ENCODE measurements at places on chromosomes 3 and 15. TPM values are rescaled to one million over a fixed set of nuclear protein-coding genes. Genes with fewer than 3 reads are reported as not detected.

DNA sequence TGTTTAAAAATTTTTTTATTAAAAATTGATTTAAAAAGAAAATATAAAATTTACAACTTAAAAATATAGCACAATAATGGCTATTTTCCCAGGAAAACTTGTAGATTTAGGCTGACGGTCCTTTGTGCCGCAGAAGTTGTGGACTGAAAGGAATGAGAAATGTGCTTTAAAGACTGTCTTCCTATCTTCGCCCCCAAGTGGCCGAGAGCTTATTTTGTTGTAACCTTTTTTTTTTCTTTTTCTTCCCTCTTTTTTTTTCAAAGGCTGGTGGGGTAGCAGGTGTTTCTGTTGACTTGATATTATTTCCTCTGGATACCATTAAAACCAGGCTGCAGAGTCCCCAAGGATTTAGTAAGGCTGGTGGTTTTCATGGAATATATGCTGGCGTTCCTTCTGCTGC is 15.5 kb downstream of the SLC25A26 start:
- H3K4me3 ChIP-seq = no peak overlapping the region
- no peaks in the 10 kb centered on the region for H3K36me3 ChIP-seq
- no peak for DNase-seq
- H3K4me1 ChIP-seq = no peaks in the 10 kb centered on the region
- H3K27me3 ChIP-seq = no peaks in the 10 kb centered on the region
- no peak overlapping the region for H3K27ac ChIP-seq

MST1R gene
- 0.88 TPM for total RNA-seq

MCF2L2 gene
- 29.6 TPM for total RNA-seq

DAZL gene
- total RNA-seq = 0.06 TPM

DNA sequence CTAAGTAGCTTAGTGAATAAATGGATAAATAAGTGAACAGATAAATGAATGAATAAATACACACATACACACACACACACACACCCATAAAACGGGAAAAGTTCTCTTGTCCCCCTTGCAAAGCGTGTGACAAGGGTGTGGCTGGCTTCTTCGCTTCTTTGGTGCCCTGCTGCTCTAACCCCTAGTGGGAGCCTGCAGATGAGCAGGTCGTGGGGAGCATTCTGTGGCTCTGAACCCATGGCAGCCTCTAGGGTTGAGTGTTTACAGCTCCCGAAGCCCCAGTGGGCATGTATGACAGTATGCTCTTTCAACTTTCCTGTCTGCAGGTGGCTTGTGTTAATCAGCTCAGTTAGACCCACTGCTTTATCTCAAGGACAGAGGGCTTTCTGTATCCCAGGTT is 582.3 kb downstream of the EDEM1 start:
- no peak overlapping the region for H3K27ac ChIP-seq
- no peak for DNase-seq
- H3K27me3 ChIP-seq = no peaks in the 10 kb centered on the region
- no peaks in the 10 kb centered on the region for H3K36me3 ChIP-seq
- H3K4me3 ChIP-seq = no peak overlapping the region

DNA sequence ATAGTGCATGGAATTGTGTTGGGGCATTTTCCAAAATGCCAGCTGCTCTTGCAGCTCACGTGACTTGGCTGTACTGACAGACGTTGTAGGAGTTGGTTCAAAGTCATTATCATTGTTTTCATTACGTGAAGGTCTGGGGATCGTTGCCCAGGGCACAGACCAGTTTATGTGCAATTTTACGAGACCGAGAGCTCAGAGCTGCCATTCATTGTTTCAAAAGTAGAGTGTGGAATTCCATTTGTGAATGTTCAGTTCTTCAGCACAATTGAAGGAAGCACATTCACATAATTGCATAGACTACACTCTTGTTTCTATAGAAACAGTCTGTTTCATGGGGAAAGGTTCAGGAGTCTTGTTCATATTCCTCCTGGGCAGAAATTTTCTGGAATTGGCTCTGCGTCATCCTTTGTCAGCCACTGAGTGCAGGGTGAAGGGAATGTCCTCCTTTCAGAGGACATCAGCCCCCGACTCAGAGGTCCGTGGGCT is 54.5 kb downstream of the GABRG3 start:
- no peak overlapping the region for H3K4me3 ChIP-seq
- peak; percentile 42 for DNase-seq
- H3K27me3 ChIP-seq = no peaks in the 10 kb centered on the region
- H3K36me3 ChIP-seq = no peaks in the 10 kb centered on the region
- peaks cover 21% of the 10 kb centered on the region for H3K4me1 ChIP-seq

GPR149 gene
- total RNA-seq = 1.8 TPM
